Kidney tubule cell (primary cell): ENCODE measurements at places on chromosomes 4 and X.

DNA sequence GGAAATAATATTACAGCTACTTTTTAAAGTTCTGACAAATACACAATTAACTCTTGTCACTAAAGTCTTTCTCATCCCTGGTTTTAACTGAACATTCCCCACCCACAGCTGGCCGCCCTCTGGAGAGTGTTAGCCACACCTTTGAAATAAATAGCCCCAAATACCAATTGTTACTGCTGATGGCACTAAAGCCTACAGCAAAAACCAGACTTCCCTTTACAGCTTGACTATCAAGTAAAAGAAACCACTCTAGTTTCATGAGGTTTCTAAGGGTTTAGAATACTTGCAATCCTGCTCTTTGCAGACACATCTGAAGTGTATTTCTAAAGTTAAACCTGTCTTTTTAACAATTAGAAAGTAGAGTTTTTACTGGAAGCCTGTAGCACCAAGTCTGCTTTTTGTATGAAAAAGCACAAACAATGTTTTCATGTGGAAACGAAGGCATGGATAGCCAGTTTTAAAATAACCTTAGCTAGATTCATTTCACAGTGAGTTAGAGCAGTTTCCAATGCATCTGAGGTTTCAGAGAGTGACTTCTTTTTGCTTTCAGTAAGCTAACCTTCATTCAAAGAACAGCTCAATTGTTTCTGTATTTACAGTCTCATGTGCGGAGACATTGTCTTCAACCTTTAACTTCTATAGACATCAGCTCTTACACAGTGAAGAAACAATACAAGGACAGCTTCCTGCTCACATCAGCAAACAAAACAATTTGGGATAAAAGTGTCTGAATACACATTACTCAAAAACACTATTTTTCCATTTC is 164.8 kb upstream of the VEGFC start:
- DNase-seq = no peak

DNA sequence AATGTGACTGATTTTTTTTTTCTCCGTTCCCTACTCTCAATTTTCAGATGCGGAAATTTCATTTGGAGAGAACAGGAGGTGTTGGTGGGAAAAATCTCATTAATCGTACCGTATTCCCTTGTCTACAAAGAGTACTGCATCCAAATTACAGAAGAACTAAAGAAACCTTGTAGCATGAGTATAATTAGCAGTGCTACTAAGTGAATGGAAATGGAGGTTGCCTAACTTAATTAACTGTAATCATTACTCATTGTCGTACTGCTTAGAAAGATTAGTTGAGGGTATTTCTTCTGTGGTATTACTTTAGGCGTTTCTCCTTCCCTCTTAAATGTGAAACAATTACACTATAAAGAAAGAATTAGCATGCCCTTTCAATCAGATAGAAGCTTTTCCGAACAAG is 81.7 kb downstream of the DMD start:
- no peak for DNase-seq

- DNase-seq = no peak
These were observed 47.1 kb downstream of the SLC9A6 start for GRCh38 chrX:136032370-136032769.

DNA sequence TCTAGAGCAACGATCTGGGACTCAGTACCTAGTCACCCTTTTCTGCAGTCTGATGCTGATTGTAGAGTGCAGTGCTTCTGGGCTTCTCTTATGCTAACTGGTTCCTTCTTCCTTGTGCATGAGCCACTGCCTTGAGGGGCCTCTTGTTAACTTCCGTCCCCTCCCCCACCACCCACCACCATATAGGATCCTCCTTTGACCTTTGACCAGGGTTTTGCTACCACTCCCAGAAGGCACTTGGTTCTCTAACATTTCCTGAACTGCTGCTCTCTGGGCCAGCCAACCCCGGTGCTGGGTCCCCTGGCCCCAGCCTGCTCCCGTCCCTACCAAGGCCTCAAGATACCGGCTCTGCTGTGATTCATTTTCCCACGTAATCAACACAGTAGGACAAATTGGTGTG is 104.6 kb upstream of the KLF3 start:
- DNase-seq = no peak

- no peak for DNase-seq
These were observed 15.3 kb downstream of the DDIT4L start for GRCh38 chr4:100174985-100175383.

DNA sequence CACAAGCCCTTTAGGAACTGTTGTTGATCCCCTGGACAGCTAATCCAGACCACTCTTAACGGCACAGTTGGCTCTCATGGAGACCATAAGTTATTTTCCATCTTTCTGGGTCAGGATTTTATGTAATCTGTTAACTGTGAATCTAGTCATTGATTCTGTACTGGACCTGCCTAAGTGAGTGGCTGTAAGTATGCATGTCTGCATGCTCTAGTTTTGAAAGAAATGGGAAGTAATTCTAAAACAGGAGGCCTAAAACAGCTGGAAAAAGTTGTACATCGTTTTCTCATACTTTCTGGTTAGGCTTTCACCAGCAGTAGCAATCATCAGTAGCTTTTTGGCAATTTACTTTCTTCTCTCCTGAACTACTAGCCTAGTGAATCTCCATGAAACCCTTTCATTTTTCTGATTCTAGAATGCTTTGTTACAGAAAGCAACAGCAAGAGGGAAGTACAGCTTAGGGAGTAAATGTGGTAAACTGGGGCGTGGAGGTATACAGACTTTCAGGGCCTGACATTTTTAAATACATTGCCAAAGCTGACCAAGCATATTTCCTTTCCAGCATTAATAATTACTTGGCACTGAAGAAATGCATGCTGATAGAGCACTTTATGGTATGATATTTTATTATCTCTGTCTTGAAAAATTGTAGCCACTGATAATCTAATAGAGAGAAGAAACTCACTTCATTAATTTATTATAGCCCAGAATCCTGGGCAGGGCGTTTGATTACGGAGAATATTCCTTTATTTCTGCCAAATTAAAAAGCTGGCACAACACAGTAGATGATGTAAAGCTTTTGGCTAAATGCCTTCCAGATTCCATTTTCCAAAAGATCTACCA is 202.7 kb downstream of the BANK1 start:
- no peak for DNase-seq

GRCh38 chrX:151825925-151826485 is 86.7 kb upstream of the MAGEA4 start:
- peak; percentile 14 for DNase-seq

- DNase-seq = no peak
These were observed 52.1 kb downstream of the RTL5 start for GRCh38 chrX:72079607-72080006.

GRCh38 chr4:133186845-133187244 is 37.8 kb downstream of the PCDH10 start:
- DNase-seq = no peak

DNA sequence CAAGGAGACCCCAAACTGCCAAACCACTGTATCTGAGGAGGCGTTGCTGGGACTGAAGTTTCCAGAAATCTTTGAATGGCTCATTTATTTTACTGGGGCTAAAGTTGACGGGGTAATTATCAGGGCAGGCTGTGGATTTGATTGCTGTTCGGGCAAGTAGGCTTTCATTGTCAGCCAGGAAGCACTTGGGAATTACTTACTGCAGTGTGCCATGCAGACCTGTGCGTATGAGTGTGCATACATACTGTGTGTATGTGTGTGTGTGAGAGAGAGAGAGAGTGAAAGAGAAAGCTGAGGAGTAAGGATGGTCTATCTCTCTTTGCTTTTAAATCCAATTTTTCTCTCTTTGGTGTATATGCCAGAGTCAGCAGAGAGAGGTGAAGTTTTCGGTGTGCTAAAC is 122.7 kb downstream of the NPNT start:
- no peak for DNase-seq

DNA sequence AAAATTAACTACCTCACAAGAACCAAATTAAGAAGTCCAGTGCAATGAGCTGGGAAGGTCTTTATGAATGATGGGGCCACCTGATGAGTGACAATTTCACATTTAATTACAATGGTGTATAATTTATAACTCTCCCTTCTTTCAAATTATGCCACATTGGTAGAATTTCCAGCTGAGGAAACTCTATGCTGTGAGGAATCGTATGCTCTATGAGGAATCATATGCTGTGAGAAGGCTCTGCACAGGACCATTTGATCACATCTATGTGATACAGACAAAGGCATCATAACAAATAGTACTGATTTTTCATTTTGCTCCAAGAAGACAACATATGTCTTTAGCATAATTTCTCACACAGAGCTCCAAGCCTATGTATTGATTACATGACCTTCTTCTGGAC is 69.3 kb downstream of the PDHA2 start:
- DNase-seq = no peak

GRCh38 chr4:1502501-1502886 is 96.3 kb upstream of the NKX1-1 start:
- DNase-seq = no peak

- no peak for DNase-seq
These were observed 136.3 kb downstream of the BCOR start for GRCh38 chrX:39961441-39961840.

GRCh38 chr4:38152721-38153386 is 192.7 kb downstream of the PTTG2 start:
- DNase-seq = no peak

GRCh38 chr4:54005475-54005874 is 58.9 kb downstream of the CHIC2 start:
- peak; percentile 23 for DNase-seq

DNA sequence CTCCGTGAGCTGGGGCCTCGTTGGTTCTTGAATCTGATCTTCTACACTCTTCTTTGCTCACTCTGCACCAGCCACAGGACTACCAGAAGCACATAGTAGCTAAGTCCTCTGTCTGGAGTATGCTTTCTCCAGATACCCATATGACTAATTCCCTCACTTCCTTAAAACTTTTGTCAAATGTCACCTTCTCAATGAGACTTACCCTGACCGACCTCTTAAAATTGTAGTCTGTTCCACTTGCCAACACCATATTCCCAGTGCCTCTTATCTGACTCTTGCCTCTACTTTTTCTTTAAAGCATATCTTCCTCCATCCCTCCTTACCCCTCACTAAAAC is 10.0 kb downstream of the PARM1 start:
- DNase-seq = no peak

- DNase-seq = peak; percentile 97
These were observed 3.3 kb downstream of the SH3BP2 start for GRCh38 chr4:2795893-2796848.

- peak; percentile 17 for DNase-seq
These were observed 72.5 kb downstream of the EVC2 start for GRCh38 chr4:5635826-5636195.

GRCh38 chr4:150238591-150238990 is 160.3 kb downstream of the DCLK2 start:
- DNase-seq = no peak

DNA sequence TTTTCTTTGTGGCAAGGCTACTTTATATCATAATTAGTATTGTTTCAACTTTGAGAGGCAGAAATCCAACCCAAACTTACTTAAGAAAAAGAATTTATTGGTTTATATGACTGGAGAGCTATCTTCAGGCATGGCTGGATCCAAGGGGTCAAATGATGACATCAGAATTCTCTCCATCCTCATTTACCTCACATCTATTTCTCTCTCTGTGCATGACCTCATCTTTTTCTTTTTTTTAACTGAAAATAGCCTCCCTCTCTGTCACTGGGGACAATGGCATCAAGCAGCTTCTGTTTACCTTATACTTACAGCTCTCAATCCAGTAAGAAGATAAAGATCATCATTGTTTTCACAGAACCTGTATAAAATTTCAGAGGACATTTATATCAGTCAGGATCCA is 12.0 kb upstream of the EXOC1L start:
- DNase-seq = no peak

DNA sequence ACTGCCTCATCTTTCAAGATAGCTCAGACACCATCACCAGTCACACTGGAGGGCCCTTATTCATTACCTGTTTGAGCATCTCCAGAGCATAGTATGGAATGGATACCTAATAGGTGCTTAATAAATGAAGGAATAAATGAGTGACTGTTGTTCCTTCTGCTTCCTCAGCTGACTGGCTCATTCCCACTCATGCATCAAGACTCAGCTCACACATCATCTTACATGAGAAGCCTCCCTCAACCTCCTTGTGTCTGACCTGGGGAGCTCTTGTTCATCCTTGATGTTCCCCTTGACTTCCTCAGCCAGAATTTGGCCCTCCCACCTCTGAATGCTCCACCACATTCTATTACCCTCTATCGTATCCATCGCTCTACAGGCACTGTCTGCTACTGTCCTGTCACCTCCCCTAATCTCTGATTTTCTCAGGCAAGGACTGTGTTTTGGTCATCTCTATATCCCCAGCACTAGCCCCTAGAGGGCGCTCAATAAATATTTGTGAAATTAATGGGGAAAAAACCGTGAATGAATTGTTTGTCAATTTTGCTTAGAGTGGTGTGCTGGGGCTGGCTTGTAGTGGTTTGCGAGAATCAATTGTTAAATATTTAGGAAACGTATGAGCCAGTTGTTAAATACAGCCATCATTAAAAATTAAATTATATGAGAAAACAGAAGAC is 88.3 kb downstream of the NHSL2 start:
- DNase-seq = peak; percentile 28
